ENCODE measurements at places on chromosomes 3 and 15. TPM values are rescaled to one million over a fixed set of nuclear protein-coding genes. Genes with fewer than 3 reads are reported as not detected.

ZBTB38 gene
- 87.1 TPM for total RNA-seq

CSTA gene
- total RNA-seq = 0.31 TPM

SPINT1 gene
- 7.6 TPM for total RNA-seq

GPR149 gene
- total RNA-seq = not detected

TRIM42 gene
- total RNA-seq = not detected

AHSG gene
- total RNA-seq = not detected

ACP3 gene
- total RNA-seq = not detected

RASL12 gene
- not detected for total RNA-seq

TRH gene
- total RNA-seq = not detected

FBXW12 gene
- total RNA-seq = not detected

DNAJA4 gene
- 32.6 TPM for total RNA-seq

SMARCC1 gene
- total RNA-seq = 107 TPM

All from CD8-positive, alpha-beta memory T cell (primary cell).